Spleen (tissue), 13 donors: ENCODE measurements at places on chromosomes 1 and 21. TPM values are rescaled to one million over a fixed set of nuclear protein-coding genes. Genes with fewer than 3 reads are reported as not detected.

Gene CR1
- total RNA-seq, result 147 TPM

Gene OR2M3
- not detected for total RNA-seq

Gene ARHGAP29
- 67.4 TPM for total RNA-seq

Gene SDCCAG8
- 79.3 TPM for total RNA-seq

Gene IGSF21
- 22.8 TPM for total RNA-seq

Gene TMEM52
- 2.0 TPM for total RNA-seq

Gene A3GALT2
- not detected for total RNA-seq

Gene B3GALT5
- not detected for total RNA-seq

Gene AVPR1B
- total RNA-seq, result not detected

Gene FOXO6
- 0.37 TPM for total RNA-seq

Gene LEFTY1
- total RNA-seq, result not detected

Gene MYOC
- not detected for total RNA-seq

Gene TSTD1
- total RNA-seq, result 24.3 TPM

Gene SPRR3
- total RNA-seq, result not detected
